ENCODE measurements at places on chromosomes 3 and 15. TPM values are rescaled to one million over a fixed set of nuclear protein-coding genes. Genes with fewer than 3 reads are reported as not detected.

DNA sequence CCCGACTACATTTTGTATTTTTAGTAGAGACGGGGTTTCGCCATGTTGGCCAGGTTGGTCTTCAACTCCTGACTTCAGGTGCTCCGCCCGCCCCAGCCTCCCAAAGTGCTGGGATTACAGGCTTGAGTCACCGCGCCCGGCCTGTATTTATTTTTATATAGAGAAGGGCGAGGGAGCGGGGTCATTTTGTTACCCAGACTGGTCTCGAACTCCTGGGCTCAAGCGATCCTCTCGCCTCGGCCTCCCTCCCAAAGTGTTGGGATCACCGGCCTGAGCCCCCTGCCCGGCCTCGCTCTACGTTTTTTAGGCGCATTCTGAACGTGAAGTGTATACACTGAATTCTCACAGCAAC is 514 bp upstream of the PPP4R2 start:
- peak; percentile 63 for DNase-seq
- peak overlapping the region; percentile 79 for H3K4me3 ChIP-seq
- H3K4me1 ChIP-seq: peaks cover 20% of the 10 kb centered on the region
- H3K27me3 ChIP-seq: no peaks in the 10 kb centered on the region
- no peaks in the 10 kb centered on the region for H3K36me3 ChIP-seq

GRCh38 chr3:174862101-174862500 is 3.0 kb downstream of the NAALADL2 start:
- no peaks in the 10 kb centered on the region for H3K27me3 ChIP-seq
- DNase-seq: peak; percentile 64
- no peak overlapping the region for H3K27ac ChIP-seq
- H3K4me3 ChIP-seq: no peak overlapping the region

DNA sequence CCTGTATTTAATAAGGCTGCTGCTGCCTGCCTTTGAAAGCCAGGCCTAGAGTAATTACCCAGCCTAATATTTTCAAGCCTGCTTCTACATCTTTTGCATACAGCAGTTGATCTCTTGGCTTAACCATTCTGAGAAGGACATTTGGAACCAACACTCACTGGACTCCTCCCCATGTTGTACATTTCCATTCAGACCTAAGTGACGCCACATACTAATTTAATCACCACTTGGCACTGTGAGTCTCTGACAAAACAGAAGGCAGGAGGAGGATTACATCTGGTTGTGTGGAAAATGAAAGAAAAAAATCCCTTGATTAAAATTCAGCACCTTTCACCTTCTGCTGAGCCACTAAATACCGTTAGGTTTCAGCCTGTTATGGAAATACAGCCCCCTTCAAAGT is 102.2 kb upstream of the ARRDC4 start:
- no peaks in the 10 kb centered on the region for H3K4me1 ChIP-seq
- no peak overlapping the region for H3K27ac ChIP-seq
- no peak overlapping the region for H3K4me3 ChIP-seq
- no peaks in the 10 kb centered on the region for H3K27me3 ChIP-seq
- H3K36me3 ChIP-seq: no peaks in the 10 kb centered on the region

DNA sequence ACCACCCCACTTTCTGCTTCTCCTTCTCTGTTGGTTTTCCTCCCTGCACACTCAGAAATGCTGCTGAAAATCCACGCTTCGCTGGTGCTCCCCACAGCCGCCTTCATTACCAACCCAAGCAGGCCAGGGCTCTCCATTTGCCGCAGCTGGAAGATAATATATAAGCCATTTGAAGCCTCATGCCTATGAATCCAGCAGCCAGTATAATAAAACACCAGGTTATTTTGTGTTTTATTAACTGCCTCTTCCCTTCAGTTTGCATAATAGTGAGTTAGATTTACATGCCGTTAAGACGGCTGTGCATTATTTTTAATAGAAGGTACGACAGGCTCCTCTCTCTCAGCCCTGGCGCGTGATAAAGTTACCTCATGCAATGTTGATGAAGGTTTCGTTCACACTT is 86.6 kb downstream of the TOP2B start:
- H3K36me3 ChIP-seq: no peaks in the 10 kb centered on the region
- no peaks in the 10 kb centered on the region for H3K27me3 ChIP-seq
- H3K4me3 ChIP-seq: no peak overlapping the region

The EFCAB12 gene
- 0.16 TPM for total RNA-seq

DNA sequence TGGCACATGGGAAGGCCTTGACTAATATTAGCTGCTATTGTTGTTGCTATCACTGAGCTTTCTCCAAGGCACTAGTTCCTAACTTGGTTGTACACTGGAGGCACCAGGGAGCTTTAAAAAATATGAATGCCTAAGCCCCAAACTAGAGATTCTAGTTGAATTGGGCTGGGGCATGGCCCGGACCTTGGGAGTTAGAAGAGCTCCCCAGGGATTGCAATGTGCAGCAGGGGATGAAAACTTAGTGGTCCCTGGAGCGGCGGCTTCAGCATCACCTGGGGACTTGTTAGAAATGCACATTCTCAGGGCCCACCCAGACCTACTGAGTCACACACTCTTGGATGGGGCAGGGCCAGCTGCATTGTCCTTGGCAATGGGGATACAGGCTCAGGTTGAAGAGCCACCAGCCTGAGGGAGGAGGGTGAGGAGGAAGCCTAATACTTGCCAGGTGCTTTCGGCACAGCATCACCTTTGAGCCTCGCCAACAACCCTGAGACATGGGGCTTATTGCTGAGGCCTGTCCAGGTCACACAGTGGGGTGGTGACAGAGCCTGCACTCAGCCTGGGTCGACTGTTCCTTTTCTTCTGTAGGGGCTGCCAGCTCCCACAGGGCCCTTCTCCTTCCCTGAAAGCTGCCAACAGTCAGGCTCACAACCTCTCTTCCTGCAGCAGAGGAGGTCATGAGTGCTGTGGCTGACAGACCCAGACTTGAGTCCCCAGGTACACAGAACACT is 84.5 kb downstream of the ATP2B2 start:
- H3K27ac ChIP-seq: no peak overlapping the region
- no peak overlapping the region for H3K4me3 ChIP-seq
- H3K27me3 ChIP-seq: no peaks in the 10 kb centered on the region
- H3K4me1 ChIP-seq: no peaks in the 10 kb centered on the region
- no peaks in the 10 kb centered on the region for H3K36me3 ChIP-seq

- no peaks in the 10 kb centered on the region for H3K36me3 ChIP-seq
- H3K4me1 ChIP-seq: no peaks in the 10 kb centered on the region
- DNase-seq: no peak
- no peaks in the 10 kb centered on the region for H3K27me3 ChIP-seq
- no peak overlapping the region for H3K4me3 ChIP-seq
These were observed 298.9 kb upstream of the NR2F2 start for GRCh38 chr15:96031426-96032110.

DNA sequence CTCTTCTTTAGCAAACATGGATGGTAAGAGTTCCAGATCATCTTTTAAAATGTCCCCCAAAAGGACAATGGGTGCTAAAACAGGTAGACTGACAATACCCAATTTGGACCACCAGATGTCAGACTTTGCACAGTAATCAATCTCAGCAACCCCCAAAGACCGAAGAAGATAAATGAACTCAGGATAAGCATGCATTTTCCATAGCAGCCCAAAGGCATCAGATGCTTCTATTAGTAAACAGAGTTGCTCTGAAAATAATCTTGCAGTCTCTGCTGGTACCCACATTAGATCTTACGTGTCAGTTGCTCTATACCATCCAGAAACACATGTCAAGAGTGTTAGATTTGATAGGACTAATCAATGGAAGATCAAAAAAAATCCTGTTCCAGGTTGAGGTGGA is 20.6 kb downstream of the MYH15 start:
- peak; percentile 35 for DNase-seq
- no peaks in the 10 kb centered on the region for H3K27me3 ChIP-seq
- H3K36me3 ChIP-seq: no peaks in the 10 kb centered on the region
- no peaks in the 10 kb centered on the region for H3K4me1 ChIP-seq

- no peak for DNase-seq
- H3K4me3 ChIP-seq: no peak overlapping the region
- no peak overlapping the region for H3K27ac ChIP-seq
- H3K4me1 ChIP-seq: no peaks in the 10 kb centered on the region
- no peaks in the 10 kb centered on the region for H3K27me3 ChIP-seq
- H3K36me3 ChIP-seq: no peaks in the 10 kb centered on the region
These were observed 9.1 kb upstream of the SYN2 start for GRCh38 chr3:11995120-11995519.

GRCh38 chr3:175198991-175199783 is 340.1 kb downstream of the NAALADL2 start:
- no peaks in the 10 kb centered on the region for H3K36me3 ChIP-seq
- H3K4me3 ChIP-seq: no peak overlapping the region
- H3K4me1 ChIP-seq: no peaks in the 10 kb centered on the region
- DNase-seq: no peak
- no peaks in the 10 kb centered on the region for H3K27me3 ChIP-seq

The MYRIP gene
- total RNA-seq: 8.7 TPM

- H3K27me3 ChIP-seq: no peaks in the 10 kb centered on the region
- H3K4me1 ChIP-seq: peaks cover 16% of the 10 kb centered on the region
- H3K4me3 ChIP-seq: no peak overlapping the region
- no peaks in the 10 kb centered on the region for H3K36me3 ChIP-seq
- no peak for DNase-seq
- H3K27ac ChIP-seq: no peak overlapping the region
These were observed 5.3 kb downstream of the ARL6IP5 start for GRCh38 chr3:69090021-69090420.

The DNAH1 gene
- total RNA-seq: 7.0 TPM

The THBS1 gene
- 390 TPM for total RNA-seq

GRCh38 chr3:65706301-65706700 is 332.4 kb downstream of the MAGI1 start:
- H3K4me3 ChIP-seq: no peak overlapping the region
- DNase-seq: no peak
- no peak overlapping the region for H3K27ac ChIP-seq
- H3K27me3 ChIP-seq: no peaks in the 10 kb centered on the region
- H3K36me3 ChIP-seq: no peaks in the 10 kb centered on the region
- no peaks in the 10 kb centered on the region for H3K4me1 ChIP-seq

DNA sequence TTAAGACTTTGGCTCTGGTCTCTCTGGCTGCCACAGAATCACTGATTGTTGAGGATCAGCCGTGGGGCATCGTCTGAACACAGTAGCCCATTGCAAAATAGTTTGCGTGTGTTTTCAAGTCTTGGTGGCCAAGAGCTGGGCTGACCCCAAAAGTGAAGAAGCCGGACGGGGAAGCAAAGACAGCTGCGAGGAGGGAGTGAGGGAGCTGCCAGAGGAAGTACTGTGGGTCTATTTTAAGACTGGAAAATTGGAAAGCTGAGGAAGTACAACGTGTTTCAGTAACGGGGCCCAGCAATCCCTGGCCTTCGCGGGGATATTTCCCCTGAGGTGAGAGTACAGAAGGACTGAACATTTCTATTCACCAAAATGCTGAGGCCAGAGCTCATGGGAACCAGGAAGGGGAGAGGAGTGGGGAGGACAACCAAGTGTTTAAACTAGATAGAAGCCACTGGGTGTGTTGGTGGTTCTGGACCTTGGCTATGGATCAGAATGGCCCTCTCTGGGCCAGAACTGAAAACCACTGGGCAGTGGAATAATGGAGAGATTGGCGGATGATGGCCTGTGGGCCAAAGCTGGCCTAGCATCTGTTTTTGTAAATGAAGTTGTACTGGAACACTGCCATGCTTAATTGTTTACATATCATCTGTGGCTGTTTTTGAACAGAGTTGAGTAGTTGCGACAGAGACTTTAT is 34.1 kb upstream of the LIMD1 start:
- H3K27me3 ChIP-seq: no peaks in the 10 kb centered on the region
- peak; percentile 42 for DNase-seq
- no peaks in the 10 kb centered on the region for H3K4me1 ChIP-seq
- no peak overlapping the region for H3K4me3 ChIP-seq
- no peaks in the 10 kb centered on the region for H3K36me3 ChIP-seq
- H3K27ac ChIP-seq: peak overlapping the region; percentile 55

DNA sequence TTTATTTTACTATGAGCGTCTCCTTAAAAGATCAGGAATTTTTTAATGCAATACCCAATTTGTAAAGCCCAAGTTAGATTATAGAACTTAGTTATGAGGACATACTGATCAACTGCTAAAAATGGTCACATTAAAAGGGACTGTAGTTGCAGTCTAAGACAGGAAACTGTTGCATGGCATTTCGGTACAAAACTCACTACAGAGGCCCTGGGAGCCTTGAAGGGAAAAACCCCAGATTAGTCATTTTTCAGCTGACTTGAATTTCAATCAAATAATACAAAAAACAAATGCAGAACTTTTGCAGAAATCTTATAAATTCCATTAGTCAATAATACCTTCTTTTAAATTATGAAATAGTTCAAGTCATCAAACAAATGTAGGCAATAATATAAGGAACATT is 6.9 kb upstream of the PTX3 start:
- no peak overlapping the region for H3K27ac ChIP-seq
- no peak overlapping the region for H3K4me3 ChIP-seq
- no peaks in the 10 kb centered on the region for H3K4me1 ChIP-seq
- H3K36me3 ChIP-seq: no peaks in the 10 kb centered on the region
- H3K27me3 ChIP-seq: no peaks in the 10 kb centered on the region

GRCh38 chr3:197736010-197736490 is 654 bp downstream of the RUBCN start:
- H3K4me1 ChIP-seq: peaks cover 14% of the 10 kb centered on the region
- peak overlapping the region; percentile 99 for H3K4me3 ChIP-seq
- no peaks in the 10 kb centered on the region for H3K36me3 ChIP-seq

The USF3 gene
- 18.4 TPM for total RNA-seq

The BRK1 gene
- total RNA-seq: 105 TPM

GRCh38 chr3:194497799-194498575 is 11.2 kb upstream of the ATP13A3 start:
- peak; percentile 60 for DNase-seq
- no peaks in the 10 kb centered on the region for H3K36me3 ChIP-seq
- no peak overlapping the region for H3K4me3 ChIP-seq
- H3K4me1 ChIP-seq: peaks cover 6% of the 10 kb centered on the region
- H3K27ac ChIP-seq: peak overlapping the region; percentile 65

- DNase-seq: no peak
- no peak overlapping the region for H3K27ac ChIP-seq
- H3K27me3 ChIP-seq: no peaks in the 10 kb centered on the region
- no peak overlapping the region for H3K4me3 ChIP-seq
These were observed 29.4 kb downstream of the TP53BP1 start for GRCh38 chr15:43463507-43463906.

- no peak overlapping the region for H3K27ac ChIP-seq
- H3K27me3 ChIP-seq: no peaks in the 10 kb centered on the region
- H3K4me1 ChIP-seq: no peaks in the 10 kb centered on the region
- no peak overlapping the region for H3K4me3 ChIP-seq
- DNase-seq: no peak
These were observed 2.2 kb upstream of the LTF start for GRCh38 chr3:46466871-46467403.

The CLEC3B gene
- 28.9 TPM for total RNA-seq

- H3K36me3 ChIP-seq: peaks cover 10% of the 10 kb centered on the region
- H3K4me1 ChIP-seq: no peaks in the 10 kb centered on the region
- no peak overlapping the region for H3K4me3 ChIP-seq
- no peaks in the 10 kb centered on the region for H3K27me3 ChIP-seq
- H3K27ac ChIP-seq: no peak overlapping the region
These were observed 48.2 kb downstream of the ATR start for GRCh38 chr3:142530296-142530695.

The CKMT1B gene
- 216 TPM for total RNA-seq

The MKRN2 gene
- total RNA-seq: 21.2 TPM

DNA sequence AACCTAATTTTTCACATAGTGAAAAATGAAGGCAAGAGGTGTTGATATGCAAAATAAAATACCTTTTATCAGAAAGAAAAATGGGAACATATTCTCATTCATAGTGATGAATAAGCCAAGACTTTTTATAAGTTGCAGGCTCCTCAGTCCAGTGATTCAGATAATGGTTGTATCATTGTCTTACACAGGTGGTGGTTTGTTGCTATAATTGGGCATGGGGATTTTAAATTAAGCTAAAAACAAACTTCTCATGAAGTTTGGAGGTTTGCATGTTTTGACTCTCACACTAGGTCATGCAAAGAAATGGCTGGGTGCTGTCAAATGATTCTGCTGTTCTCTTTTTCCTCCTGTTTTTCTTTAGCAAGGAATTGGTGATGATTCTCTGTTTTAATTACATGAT is 60.8 kb upstream of the SKIL start:
- no peak overlapping the region for H3K4me3 ChIP-seq
- no peak overlapping the region for H3K27ac ChIP-seq
- H3K36me3 ChIP-seq: no peaks in the 10 kb centered on the region
- H3K27me3 ChIP-seq: no peaks in the 10 kb centered on the region
- DNase-seq: no peak

Data from colonic mucosa (tissue), 4 donors.